CD4-positive, alpha-beta T cell treated with Interleukin-4 for 4 hours (primary cell): ENCODE measurements at places on chromosomes 2 and 18.

DNA sequence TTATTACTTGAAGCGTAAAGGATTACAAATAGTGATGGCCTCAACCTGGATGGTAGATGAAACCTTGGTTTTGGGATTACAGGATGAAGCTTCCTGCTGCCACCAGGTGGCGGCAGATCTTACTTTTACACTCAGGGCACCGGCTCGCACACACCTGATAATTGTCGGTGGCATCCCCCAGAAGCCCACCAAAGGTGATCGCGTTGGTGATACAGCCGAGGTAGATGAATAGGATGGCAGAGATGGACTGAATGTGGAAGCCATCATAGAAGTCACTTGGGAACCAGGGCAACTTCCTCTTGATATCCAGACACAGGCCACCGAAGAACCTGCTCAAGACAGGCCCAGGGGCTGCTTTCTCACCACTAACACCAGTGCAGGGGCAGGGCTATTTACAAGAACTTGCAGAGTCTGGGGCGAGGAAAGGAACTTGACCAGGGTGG is 51.8 kb downstream of the MTHFD2 start:
- peak; percentile 49 for DNase-seq

DNA sequence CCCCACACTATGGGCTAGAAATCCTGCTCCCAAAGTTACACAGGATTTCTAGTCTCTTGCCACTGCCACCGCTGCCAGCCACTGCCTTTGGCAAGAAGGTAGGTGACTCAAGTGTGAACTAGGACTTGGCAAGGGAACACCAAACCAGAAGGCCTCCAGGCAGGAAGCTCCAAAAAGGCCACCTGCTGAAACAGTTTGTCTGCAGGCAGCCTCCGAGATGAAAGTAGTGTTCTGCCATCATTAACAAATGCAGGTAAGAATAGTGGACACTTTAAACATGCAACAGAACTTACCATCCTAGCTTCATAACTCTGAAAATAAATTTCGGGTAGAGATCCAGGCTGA is 3.9 kb downstream of the ANKRD44 start:
- peak; percentile 48 for DNase-seq

- no peak for DNase-seq
These were observed 147.1 kb upstream of the OTOS start for GRCh38 chr2:240287496-240288086.

DNA sequence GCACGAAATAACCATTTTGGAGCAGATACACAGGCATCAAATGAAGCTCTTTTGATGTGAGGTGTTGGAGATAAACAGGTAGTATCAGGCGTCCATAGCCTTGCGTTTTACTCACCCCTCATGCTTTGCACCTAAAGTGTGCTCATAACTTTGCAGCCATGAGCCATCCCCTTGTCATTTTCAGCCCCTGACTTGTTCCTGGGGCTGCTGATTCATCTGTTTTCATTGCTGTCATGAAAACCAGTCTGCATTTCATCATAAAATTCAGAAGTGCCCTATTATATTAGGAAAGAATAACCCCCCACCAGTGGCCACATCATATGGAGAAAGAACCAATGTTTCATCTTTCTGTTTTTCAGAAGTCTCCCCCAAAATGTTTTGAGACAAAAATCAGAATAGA is 329.7 kb upstream of the NRP2 start:
- no peak for DNase-seq

DNA sequence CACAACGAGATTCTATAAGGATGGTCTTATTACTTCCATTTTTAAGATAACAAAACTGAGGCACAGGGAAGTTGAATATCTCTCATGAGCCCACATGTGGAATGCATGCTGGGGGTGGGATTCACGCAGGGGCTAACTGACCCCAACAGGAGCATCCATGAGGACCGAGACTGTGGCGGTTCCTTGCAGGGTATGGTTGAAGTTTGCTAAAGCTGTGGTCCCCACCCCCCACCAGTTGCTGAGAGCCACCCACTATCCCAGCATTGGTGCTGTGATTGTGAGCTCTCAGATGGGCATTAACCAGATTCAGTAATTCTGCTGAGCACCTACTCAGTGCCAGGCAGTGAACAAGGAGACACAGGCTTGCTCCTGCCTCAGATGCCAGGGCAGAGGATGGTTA is 116.0 kb upstream of the TEX51 start:
- no peak for DNase-seq

- peak; percentile 8 for DNase-seq
These were observed at the start of gene CYRIA for GRCh38 chr2:16665748-16666448. CYRIA (minus strand) TSS chr2:16665834; CDS start chr2:16588119, 77,715 bp downstream.

DNA sequence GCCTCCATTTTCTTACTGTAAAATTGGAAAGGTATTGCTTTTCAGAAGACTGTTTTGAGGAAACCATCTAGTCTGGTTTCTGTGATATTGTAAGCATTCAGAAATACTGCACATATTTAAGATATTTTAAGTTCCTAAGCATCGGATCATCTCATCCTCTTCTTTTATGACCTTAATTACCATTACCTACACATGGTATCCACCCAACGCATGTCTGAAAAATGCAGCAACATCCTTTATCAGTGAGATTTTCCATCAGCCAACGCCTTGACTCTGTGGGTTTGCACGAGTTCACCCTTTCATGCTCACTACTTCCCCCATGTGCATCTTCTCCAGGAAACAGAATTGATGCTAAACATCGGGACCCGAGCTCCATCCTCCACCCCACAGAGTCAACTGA is 84.3 kb downstream of the COL4A4 start:
- no peak for DNase-seq

- DNase-seq: no peak
These were observed 10.9 kb upstream of the PKDCC start for GRCh38 chr2:42036940-42037339.

DNA sequence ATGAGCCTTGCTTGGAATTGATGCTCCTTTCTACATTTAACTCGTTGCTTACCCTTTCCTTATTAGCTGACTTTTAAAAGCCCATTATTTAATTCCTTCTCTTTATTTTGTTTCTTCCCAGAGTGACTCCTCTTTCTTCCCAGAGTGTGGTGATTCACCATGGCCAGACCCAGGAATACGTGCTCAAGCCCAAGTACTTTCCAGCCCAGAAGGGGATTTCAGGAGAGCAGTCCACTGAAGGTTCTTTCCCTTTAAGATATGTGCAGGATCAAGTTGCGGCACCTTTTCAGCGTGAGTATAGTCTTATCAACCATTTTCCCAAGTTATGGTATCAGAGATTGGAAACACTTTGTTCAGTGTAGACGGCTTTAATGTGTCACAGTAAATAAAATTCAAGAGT is 163.7 kb downstream of the LTBP1 start:
- DNase-seq: no peak

- DNase-seq: no peak
These were observed 33.2 kb downstream of the RAPH1 start for GRCh38 chr2:203501873-203502272.

- no peak for DNase-seq
These were observed 51.8 kb upstream of the CDH20 start for GRCh38 chr18:61281431-61281830.

DNA sequence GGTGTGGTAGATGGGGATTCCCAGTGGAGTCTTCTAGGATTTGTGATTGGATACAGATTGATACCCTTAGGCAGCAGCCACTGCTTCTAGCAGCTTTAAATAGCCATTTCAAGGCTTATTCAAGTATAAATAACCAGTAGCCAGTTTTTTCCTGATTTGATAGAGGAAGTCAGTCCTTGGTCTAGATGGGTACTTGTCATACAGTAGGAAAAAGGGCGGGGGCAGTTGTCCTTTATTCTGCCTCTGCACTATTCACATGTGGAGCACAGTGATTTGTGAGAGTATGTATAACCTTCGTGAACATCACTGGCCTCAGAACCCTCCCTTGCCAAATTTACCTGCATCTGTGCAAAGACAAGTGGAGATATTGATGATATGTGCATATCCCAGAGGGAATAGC is 6.8 kb downstream of the PPP1CB start:
- no peak for DNase-seq

DNA sequence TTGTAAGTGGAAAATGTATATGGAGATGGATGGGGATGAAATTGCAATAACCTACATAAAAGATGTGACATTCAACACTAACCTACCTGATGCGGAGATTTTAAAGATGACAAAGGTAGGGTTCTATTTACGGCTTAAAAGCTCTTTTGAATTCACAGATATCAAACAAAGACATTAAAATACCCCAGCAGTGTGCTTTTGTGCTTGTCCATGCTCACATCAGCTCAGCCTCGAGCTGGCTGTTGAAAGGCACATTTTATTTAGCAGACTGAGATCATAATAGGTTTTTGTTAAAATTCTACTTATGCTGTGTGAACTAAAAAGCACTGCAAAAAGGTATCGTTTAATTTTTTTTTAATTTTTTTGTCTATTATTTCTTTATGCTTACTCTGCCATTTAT is 96.0 kb upstream of the CDCA7 start:
- DNase-seq: no peak

- no peak for DNase-seq
These were observed 14.5 kb downstream of the METTL8 start for GRCh38 chr2:171419333-171419732.

DNA sequence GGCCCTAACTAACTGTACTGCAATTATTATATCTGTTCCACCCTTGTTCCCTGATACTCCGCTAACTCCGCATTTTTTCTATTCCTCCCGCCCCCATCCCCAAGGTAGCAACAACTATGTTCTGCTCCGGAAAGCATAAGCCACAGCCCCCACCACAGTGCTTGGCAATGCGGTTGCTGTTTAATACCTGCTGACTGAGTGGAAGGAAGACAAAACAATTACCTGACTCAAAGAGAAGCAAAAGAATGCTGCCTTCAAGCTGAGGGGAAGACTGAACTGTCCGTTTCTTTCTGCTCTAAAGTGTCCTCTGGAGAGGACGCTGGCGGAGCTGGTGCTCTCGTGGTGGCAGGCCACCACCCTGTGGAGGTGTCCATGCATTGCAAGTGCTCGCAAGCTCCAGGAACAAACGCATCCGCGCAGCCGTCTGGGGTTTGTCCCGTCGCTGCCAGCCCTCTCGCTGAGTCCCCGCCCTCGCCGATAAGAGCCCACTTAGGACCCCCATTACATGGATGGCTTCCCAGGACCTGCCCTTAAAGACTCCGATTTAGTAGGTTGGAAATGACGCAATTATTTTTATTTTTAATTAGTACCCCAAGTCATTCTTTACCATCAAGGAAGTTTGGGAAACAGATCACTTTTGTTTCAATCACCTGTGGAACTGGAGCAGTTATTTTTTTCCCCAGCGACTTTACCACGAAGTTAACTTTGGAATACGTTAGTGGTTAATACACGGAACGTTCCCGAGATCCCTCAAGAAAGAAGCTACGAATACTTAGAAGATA is 1.6 kb upstream of the MYL12A start:
- peak; percentile 79 for DNase-seq

GRCh38 chr2:136021976-136022375 is 36.5 kb upstream of the DARS1 start:
- DNase-seq: no peak

DNA sequence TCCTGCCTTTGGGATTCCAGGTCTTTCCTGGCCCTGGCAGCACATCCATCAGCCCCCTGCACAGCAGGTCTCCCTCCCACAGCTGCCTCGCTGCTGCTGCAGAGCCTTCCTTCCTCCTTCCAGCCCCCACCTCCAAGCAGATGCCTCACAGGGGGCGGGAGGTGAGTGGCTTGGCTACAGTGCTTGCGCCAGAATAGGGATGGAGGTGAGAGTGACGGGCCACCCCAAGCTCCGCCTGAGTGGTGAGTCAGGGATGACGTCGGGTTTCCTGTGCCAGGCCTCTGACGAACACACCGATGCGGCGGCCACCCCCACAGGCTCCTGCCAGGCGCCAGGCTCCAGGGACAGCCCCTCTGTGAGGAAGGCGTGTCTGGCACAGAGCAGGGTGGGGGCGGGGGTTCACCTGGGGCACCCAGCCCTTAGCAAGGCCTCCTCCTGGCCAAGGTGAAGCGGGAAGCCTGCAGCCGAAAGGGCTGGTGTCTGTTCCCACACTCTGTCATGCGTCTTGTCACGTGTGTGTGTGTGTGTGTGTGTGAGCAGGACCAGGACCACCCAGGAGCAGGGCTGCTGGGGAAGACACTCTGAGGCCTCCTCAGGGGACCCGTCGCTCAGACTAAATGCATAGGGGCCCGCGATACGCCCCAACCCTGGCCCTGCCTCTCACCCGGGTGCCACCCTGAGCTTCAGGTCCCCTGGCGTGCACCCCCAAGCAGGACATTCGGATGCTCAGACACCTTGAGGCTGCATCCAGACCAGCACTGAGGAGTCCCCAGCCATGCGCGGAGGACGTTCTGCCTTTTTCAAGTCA is 3.4 kb upstream of the DUSP2 start:
- peak; percentile 94 for DNase-seq

- no peak for DNase-seq
These were observed 108.8 kb downstream of the TMEM163 start for GRCh38 chr2:134609924-134610513.

- no peak for DNase-seq
These were observed 327.6 kb downstream of the CYRIA start for GRCh38 chr2:16338026-16338425.

GRCh38 chr18:46068763-46069162 is 3.3 kb downstream of the PSTPIP2 start:
- no peak for DNase-seq

DNA sequence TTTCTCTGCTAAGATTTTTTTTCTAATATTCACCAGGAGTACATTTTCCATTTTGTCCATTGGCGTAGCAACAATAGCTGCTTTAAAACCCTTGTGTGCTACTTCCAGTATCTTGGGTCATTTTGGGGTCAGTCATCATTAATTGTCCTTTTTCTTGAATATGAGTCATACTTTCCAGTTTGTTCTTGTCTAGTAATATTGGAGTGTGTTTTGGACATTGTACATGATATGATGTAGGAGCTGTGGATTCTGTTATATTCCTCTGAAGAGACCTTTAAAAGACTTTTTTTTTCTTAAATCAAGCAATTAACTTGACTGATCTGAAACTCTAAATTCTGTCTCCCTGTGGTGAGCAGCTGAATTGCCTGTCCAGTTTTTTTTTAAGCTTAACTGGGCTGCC is 40.8 kb downstream of the AGPS start:
- no peak for DNase-seq

- no peak for DNase-seq
These were observed 116.6 kb upstream of the RBBP8 start for GRCh38 chr18:22816266-22817176.

DNA sequence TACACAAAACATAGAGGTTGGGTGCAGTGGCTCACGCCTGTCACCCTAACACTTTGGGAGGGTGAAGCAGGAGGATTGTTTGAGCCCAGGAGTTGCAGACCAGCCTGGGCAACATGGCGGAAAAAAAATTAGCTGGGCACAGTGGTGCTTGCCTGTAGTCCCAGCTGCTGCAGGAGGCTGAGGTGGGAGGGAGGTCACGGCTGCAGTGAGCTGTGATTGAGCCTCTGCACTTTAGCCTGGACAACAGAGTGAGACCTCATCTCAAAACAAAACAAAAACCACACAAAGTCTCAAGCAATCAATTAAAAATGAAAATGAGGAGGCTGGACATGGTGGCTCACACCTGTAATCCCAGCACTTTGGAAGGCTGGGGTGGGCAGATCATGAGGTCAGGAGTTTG is 4.9 kb downstream of the NOP58 start:
- no peak for DNase-seq

DNA sequence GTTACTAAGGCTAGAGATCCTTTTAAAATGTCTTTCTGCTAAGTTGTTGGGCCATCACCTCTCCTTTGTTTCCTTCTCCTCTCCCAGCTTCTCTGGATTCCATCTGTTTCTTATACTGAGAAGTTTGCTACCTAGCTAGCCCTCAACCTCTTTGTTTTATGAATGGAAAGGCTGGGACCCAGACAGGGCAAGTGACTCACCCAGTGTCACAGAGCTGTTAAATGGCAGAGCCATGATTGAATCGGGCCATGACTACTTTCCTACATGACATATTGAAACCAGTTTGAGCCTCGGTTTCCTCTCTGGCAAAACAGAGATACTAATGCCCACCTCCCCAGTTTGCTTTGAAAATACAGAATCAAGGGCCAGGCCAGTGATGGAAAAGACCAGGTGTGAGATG is 24.1 kb downstream of the REEP1 start:
- DNase-seq: no peak
